ENCODE measurements at places on chromosomes 3 and 15. TPM values are rescaled to one million over a fixed set of nuclear protein-coding genes. Genes with fewer than 3 reads are reported as not detected.

DNA sequence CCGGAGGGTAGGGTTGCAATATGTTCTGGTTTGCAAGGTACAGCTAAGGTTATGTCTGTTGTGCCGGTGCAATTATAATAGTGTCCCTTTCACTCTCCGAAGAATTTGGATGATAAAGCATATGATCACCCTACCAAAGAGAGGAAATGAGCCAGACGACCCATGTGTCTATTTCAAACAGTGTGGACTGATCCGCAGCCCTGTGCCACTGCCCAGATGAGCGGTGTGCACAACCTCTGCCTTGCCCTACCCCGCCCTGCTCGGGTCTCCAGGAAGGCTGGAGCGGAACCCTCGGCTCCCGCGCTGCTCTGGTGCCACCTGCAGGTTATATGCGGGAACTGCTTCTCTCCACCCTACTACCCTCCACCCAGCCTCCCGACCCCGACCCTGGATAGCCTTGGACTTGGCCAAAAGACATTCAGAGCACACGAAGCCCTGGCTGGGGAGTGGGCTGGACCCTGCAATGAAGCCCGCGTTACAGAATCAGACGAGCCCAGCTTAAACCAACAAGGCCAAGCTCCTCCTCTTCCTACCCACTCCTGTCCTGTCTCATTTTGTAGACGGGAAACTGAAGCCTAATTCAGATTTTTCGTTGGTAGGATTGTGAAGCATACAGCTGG lies 68.4 kb upstream of the CHRNB4 start:
- peak; percentile 58 for DNase-seq

Gene CCDC9B
- total RNA-seq: 139 TPM

DNA sequence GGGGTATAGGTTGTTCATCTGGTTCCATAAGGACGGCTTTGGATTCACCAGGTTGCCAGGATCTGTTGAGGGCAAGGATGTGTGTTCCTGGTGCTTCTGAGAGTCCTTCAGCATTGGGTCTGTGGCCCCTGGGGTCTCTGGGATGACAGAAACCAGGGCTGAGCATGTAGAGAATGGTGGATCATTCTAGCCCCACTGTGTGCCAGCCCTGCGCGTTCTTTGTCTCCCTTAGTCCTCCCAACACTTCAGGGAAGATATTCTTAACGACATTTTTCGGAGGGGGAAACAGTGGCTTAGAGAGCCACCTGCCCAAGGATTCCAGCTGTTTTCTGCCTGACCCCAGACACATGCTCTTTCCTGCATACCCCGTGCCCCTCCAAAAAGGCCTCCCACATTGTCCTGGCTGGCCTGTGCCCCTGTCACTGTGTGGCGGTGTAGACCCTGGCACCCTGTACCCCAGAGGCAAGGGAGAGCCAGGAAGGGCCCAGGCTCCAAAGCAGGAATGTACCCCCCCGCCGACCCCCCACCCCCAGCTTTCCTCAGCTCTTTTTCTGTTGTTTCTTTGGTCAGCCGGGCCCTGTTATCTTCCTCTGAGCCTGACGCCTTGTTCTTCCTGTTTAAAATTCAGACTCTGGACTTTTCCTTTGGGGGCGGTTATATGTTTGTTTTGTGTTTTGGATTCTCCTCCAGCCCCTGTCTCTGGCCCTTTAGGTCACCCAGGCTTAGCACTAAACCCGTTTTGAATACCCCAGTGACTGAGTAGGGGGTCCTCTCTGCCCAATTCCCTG lies 57.8 kb upstream of the SMAD6 start:
- DNase-seq: no peak

DNA sequence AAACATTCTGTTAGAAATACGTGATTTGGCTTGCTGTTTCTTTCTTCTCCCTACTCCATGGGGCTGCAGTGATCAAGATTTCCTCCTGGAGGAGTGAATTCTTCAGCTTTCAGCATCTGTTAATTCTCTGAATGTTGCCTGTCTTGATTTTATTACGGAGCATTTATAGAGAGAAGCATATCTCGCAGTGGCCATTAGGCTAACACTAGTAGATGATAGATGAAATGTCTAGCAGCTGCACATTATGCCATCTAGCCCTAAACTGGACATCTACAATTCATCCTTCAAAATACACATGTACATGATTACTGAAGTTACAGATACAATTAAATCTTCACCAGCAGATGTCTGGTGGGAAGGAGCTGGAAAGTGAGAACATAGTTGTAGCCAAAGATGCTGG lies 769.8 kb upstream of the NECTIN3 start:
- no peak for DNase-seq

- DNase-seq: no peak
Observed at GRCh38 chr3:119205209-119205608, 31.8 kb downstream of the UPK1B start.

DNA sequence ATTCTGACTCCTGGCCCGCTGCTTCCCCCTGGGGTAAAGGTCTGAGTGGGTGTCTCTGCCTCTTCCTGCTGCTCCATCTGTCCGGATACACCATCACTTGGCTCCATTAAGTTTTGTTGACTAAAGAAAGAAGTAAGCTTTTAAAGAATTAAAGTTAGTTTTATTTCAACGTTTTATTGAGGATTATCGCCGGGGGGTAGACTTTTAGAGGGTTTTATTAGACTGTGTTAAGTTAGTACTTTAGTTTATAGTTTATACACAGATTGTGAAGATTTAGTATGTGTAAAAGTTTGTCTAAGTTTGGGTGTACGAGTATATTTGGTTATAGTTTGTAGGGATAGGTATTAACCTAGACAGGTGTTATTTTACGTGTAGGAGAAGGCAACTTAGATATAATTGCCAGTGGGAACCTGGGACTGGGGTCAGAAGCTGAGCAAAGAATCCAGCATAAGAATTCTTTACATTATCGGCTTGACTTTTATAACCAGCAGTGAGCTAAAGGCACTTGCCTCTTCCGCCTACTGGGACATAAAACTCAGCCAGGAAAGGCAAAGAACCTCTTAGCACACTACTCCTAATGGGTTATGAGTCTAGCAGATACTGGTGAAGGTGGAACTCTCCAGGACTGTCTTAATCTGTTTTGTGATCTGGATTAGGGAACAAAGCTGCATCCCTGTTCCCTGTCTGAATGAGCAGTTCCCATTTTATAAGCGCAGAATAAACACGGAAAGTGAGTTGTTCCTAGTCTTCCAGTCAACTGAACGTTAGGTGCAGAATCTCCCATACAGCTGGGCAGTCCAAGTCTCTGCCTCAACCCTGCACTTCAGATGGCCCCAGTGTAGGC lies 131.3 kb downstream of the FAM43A start:
- no peak for DNase-seq

Gene ADCY5
- total RNA-seq: 154 TPM

GRCh38 chr3:22959593-22959992 lies 243.5 kb upstream of the UBE2E2 start:
- DNase-seq: no peak

Gene SNTN
- total RNA-seq: not detected

DNA sequence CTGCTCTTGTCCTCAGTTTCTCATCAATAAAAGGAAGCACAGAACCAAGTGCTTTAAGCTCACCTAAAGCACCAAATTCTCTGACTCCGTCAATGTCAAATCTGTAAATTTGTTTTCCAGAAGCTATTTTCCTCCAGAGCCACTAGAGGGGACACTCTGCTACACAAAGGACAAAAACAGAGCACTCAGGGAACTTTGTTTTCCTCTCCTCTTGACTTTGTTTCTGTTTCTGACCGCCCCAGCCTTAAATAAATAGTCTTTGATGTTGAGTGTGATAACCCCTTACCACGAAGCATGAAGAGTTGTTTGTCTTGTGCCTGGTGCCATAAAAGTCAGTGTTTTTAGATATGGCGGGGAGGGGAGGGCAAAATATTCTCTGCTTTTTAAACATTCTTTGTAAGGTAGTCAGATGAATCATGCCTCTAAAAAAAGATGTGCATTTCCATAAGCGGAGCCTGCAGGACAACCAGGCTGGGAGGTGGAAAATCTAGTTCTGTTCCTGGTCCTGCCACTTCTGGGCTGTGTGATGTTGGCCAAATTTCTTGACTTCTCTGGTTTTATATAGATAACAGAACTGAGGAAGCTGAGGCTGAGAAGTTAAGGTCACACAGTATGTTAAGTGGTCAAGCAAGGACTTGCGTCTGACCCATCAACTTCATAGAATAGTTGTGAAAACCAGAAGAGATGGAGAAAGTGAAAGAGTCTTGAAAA lies 7.3 kb upstream of the ZBTB38 start:
- DNase-seq: no peak

DNA sequence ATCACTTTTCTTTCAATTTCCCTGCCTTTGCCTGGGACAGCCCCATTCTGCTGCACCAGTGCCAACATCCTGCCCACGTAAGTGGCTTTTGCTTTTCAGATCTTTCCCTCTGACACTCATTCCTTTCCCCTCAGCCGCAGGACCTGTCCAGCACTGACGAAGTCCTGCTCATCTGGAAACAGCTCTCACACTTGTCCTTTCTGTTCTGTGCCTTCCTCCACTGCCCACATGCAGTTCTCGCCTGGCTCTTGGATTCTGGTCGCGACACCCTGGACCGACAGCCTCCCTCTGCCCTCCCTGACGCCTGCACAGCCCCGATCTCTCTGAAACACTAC lies 99.7 kb downstream of the ADCY5 start:
- no peak for DNase-seq

- no peak for DNase-seq
Observed at GRCh38 chr15:69909719-69910444, 187.8 kb downstream of the TLE3 start.

Gene ADGRG7
- not detected for total RNA-seq
